ENCODE measurements at places on chromosomes 11 and 22. TPM values are rescaled to one million over a fixed set of nuclear protein-coding genes. Genes with fewer than 3 reads are reported as not detected.
A peak's percentile ranks its signal among the peaks of the same experiment; 100 is the strongest.

The MYOD1 gene
- total RNA-seq = not detected

- H3K27ac ChIP-seq = no peak overlapping the region
- peaks cover 4% of the 10 kb centered on the region for H3K27me3 ChIP-seq
- H3K4me3 ChIP-seq = no peak overlapping the region
- no peak for DNase-seq
- H3K36me3 ChIP-seq = no peaks in the 10 kb centered on the region
- no peaks in the 10 kb centered on the region for H3K4me1 ChIP-seq
These were observed 318.5 kb downstream of the MIAT start for GRCh38 chr22:26975865-26976264.

DNA sequence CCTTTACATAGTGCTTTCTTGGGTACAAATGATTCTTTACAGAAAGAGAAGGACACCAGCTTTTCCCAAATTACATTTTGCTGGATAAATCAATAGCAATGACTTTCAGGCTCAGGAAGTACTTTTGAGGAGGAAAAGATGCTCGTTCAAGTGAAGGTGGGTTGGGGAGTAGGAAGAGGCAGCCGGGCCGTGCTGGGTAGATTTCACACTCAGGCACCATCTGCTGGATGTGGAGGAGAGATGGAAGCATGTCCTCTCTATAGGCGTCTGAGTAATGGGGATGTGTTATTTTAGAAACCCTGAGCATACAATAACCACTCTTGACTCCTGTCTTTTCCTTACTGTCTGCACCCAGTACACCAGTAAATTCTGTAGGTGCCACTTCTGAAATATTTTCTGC, 152.3 kb upstream of the LARGE1 start:
- no peak overlapping the region for H3K27ac ChIP-seq
- H3K4me1 ChIP-seq = no peaks in the 10 kb centered on the region
- no peak overlapping the region for H3K4me3 ChIP-seq
- no peak for DNase-seq

The MYRF gene
- total RNA-seq = 0.57 TPM

The LDHA gene
- 2,310 TPM for total RNA-seq

The NXPE1 gene
- not detected for total RNA-seq

The ZDHHC13 gene
- total RNA-seq = 25.9 TPM

- peak; percentile 34 for DNase-seq
- H3K27me3 ChIP-seq = no peaks in the 10 kb centered on the region
- no peak overlapping the region for H3K4me3 ChIP-seq
- H3K36me3 ChIP-seq = peaks cover 11% of the 10 kb centered on the region
- H3K27ac ChIP-seq = no peak overlapping the region
These were observed 62.8 kb upstream of the PRDM11 start for GRCh38 chr11:45083544-45084087.

The PRAME gene
- not detected for total RNA-seq

- H3K4me1 ChIP-seq = no peaks in the 10 kb centered on the region
- no peak overlapping the region for H3K4me3 ChIP-seq
- peaks cover 4% of the 10 kb centered on the region for H3K27me3 ChIP-seq
- no peaks in the 10 kb centered on the region for H3K36me3 ChIP-seq
These were observed 333.4 kb upstream of the MPPED2 start for GRCh38 chr11:30919389-30920152.

- H3K4me3 ChIP-seq = no peak overlapping the region
- no peak overlapping the region for H3K27ac ChIP-seq
- H3K27me3 ChIP-seq = no peaks in the 10 kb centered on the region
- H3K36me3 ChIP-seq = no peaks in the 10 kb centered on the region
- H3K4me1 ChIP-seq = no peaks in the 10 kb centered on the region
- DNase-seq = peak; percentile 23
These were observed 9.5 kb downstream of the DCHS1 start for GRCh38 chr11:6646071-6646470.

- no peak overlapping the region for H3K4me3 ChIP-seq
- H3K36me3 ChIP-seq = peaks cover 39% of the 10 kb centered on the region
These were observed 14.0 kb downstream of the SAMM50 start for GRCh38 chr22:43969021-43969878.

GRCh38 chr11:104343578-104343977, 179.6 kb upstream of the PDGFD start:
- H3K4me3 ChIP-seq = no peak overlapping the region
- no peak for DNase-seq
- no peak overlapping the region for H3K27ac ChIP-seq
- peaks cover 2% of the 10 kb centered on the region for H3K27me3 ChIP-seq
- no peaks in the 10 kb centered on the region for H3K36me3 ChIP-seq
- H3K4me1 ChIP-seq = no peaks in the 10 kb centered on the region

GRCh38 chr11:113324250-113324649, 9.9 kb downstream of the TTC12 start:
- H3K36me3 ChIP-seq = peaks cover 21% of the 10 kb centered on the region
- H3K27me3 ChIP-seq = no peaks in the 10 kb centered on the region
- no peak for DNase-seq
- H3K27ac ChIP-seq = no peak overlapping the region

DNA sequence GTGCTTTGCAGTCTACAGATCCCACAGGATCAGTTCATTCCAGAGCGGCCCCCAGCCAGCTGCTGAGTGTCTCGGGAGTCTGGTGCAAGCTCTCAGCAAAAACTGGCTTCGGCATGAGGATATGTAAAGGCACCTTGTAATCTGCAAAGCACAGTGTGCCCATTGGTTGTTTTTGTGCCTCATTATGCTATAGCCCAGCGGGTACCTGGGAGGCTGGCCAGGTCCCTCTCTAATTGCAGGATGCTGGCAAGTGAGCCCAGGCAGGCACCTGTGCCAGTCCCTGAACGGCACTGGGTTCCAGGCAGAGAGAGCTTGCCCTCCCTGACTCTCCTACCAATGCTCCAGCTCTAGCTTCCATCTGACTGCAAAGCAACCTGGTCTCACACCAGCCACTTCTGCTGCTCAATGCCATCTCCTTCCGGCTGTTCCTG, 128.7 kb downstream of the DSCAML1 start:
- H3K27ac ChIP-seq = no peak overlapping the region
- DNase-seq = no peak
- no peaks in the 10 kb centered on the region for H3K36me3 ChIP-seq
- H3K4me3 ChIP-seq = no peak overlapping the region

The MUC5B gene
- not detected for total RNA-seq

The KRTAP5-11 gene
- not detected for total RNA-seq

GRCh38 chr11:126279191-126279590, 3.7 kb upstream of the TIRAP start:
- H3K27me3 ChIP-seq = no peaks in the 10 kb centered on the region
- peaks cover 31% of the 10 kb centered on the region for H3K36me3 ChIP-seq
- H3K27ac ChIP-seq = no peak overlapping the region
- DNase-seq = no peak
- H3K4me1 ChIP-seq = peaks cover 30% of the 10 kb centered on the region

DNA sequence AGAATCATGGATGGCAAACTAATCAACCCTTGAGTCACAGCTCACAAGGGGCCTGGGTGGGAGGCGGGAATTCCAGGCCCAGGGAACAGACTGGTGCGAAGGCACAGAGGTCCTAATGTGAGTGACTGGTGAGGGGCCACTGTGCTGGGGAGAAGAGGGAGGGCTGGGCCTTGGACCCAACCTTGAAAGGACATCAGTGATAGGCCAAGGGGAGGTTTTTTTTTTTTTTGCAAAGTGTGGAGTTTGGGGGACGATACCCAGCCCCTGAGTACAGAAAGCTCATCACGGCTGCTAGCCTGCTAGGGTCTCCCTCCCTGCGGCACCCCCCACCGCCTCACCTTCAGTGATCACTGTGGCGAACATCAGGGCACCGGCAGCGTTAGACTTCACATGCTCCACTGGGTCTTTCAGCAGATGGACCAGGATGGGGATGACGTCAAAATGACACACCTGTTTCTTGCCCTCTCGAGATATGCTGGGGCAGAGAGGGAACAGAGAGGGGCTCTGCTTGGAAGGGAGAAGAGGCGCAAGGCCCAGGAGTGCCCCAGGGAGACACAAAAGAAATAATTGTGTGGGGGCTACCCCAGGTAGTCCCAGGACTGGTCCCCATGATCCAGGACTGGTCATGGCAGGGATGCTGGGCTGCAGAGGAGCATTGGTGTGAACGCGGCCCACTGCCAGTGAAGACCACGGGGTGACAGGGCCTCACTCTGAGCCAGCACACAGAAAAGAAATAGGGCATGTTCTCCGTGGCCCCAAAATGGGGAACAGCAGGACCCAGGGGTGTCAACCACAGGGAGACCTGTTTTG, 8.6 kb upstream of the GNAZ start:
- H3K27ac ChIP-seq = no peak overlapping the region
- no peaks in the 10 kb centered on the region for H3K36me3 ChIP-seq
- DNase-seq = no peak
- no peak overlapping the region for H3K4me3 ChIP-seq
- H3K27me3 ChIP-seq = no peaks in the 10 kb centered on the region
- no peaks in the 10 kb centered on the region for H3K4me1 ChIP-seq

DNA sequence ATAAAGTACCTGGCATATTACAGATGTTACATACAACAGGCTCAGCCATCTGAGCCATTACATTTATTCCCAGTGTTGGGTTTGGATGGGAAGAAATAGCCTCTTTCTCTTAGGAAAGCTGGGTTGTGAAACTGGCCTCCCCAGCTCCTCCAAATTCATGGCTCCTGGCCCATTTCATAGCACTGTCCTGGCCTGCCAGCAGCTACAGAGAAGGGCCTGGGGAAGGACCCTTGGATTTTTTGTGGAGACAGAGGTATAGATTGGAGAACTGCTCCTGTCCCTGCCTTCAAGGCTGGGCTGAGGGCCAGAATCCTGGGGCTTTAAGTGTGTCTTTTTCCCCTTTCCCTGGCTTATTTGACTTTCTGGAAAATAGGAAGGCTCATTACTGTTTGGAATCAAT, 18.0 kb downstream of the PKNOX2 start:
- no peak for DNase-seq
- H3K4me1 ChIP-seq = no peaks in the 10 kb centered on the region
- H3K4me3 ChIP-seq = no peak overlapping the region
- H3K27me3 ChIP-seq = peaks cover 35% of the 10 kb centered on the region

DNA sequence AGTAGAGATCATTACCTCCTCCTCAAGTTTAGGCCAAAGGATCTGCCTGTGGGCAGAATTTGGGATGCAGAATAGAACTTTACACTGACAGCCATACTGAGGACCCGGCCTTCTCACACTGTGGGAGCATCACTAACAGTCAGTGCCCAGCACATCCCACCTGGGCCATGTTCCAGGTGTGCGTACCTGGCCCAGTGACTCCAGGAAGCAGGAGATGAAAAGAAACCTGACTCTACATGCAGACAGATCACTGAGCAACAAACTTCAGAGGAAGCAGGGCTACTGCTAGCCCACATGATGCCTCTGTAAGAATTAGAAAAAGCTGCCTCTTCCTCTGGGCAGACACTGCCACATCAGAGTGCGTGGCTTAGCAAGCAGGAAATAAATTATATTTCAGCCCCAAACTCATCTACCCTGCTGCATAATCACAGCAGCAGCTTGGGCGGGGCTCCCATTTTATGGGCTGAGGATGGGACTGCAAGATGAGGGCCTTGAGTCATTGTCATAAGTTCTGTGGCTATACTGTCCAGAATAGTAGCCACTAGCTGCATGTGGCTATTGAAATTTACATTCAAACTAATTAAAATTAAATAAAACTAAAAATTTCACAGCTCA, 6.0 kb upstream of the LMO2 start:
- H3K36me3 ChIP-seq = no peaks in the 10 kb centered on the region
- H3K4me3 ChIP-seq = no peak overlapping the region
- H3K27ac ChIP-seq = no peak overlapping the region
- H3K27me3 ChIP-seq = peaks cover 71% of the 10 kb centered on the region
- peaks cover 21% of the 10 kb centered on the region for H3K4me1 ChIP-seq

- no peaks in the 10 kb centered on the region for H3K27me3 ChIP-seq
- no peak overlapping the region for H3K4me3 ChIP-seq
- H3K27ac ChIP-seq = no peak overlapping the region
- DNase-seq = no peak
- no peaks in the 10 kb centered on the region for H3K36me3 ChIP-seq
These were observed 14.2 kb downstream of the OR5B21 start for GRCh38 chr11:58493676-58494075.

GRCh38 chr11:2772544-2773031, 72.8 kb upstream of the KCNQ1OT1 start:
- H3K27ac ChIP-seq = no peak overlapping the region
- no peaks in the 10 kb centered on the region for H3K27me3 ChIP-seq
- H3K4me3 ChIP-seq = no peak overlapping the region

- no peak overlapping the region for H3K27ac ChIP-seq
- no peaks in the 10 kb centered on the region for H3K36me3 ChIP-seq
- peaks cover 6% of the 10 kb centered on the region for H3K4me1 ChIP-seq
- H3K27me3 ChIP-seq = peaks cover 23% of the 10 kb centered on the region
- no peak for DNase-seq
- no peak overlapping the region for H3K4me3 ChIP-seq
These were observed 4.7 kb downstream of the EHF start for GRCh38 chr11:34625576-34625975.

GRCh38 chr11:17350455-17351171, 987 bp upstream of the NCR3LG1 start:
- H3K36me3 ChIP-seq = no peaks in the 10 kb centered on the region
- DNase-seq = no peak
- H3K27ac ChIP-seq = peak overlapping the region; percentile 52
- H3K4me3 ChIP-seq = peak overlapping the region; percentile 77
- H3K4me1 ChIP-seq = peaks cover 35% of the 10 kb centered on the region

GRCh38 chr11:27443227-27443626, 29.4 kb downstream of the LGR4 start:
- H3K4me1 ChIP-seq = no peaks in the 10 kb centered on the region
- peaks cover 8% of the 10 kb centered on the region for H3K27me3 ChIP-seq
- H3K27ac ChIP-seq = no peak overlapping the region
- no peak overlapping the region for H3K4me3 ChIP-seq
- H3K36me3 ChIP-seq = no peaks in the 10 kb centered on the region
- DNase-seq = no peak

The TRPM5 gene
- total RNA-seq = not detected

GRCh38 chr11:57640068-57640800, 9.5 kb downstream of the YPEL4 start:
- DNase-seq = no peak
- H3K4me3 ChIP-seq = no peak overlapping the region
- peaks cover 12% of the 10 kb centered on the region for H3K27me3 ChIP-seq
- H3K4me1 ChIP-seq = peaks cover 10% of the 10 kb centered on the region
- H3K36me3 ChIP-seq = no peaks in the 10 kb centered on the region
- no peak overlapping the region for H3K27ac ChIP-seq

- H3K4me3 ChIP-seq = no peak overlapping the region
- H3K27me3 ChIP-seq = no peaks in the 10 kb centered on the region
- H3K27ac ChIP-seq = no peak overlapping the region
These were observed 109.7 kb downstream of the PGR start for GRCh38 chr11:101019870-101020269.

The MGAT3 gene
- total RNA-seq = 0.23 TPM

- no peak overlapping the region for H3K4me3 ChIP-seq
- no peaks in the 10 kb centered on the region for H3K36me3 ChIP-seq
- H3K27ac ChIP-seq = no peak overlapping the region
- no peak for DNase-seq
- H3K4me1 ChIP-seq = no peaks in the 10 kb centered on the region
These were observed 254.4 kb downstream of the TTC28 start for GRCh38 chr22:28425211-28425610.

DNA sequence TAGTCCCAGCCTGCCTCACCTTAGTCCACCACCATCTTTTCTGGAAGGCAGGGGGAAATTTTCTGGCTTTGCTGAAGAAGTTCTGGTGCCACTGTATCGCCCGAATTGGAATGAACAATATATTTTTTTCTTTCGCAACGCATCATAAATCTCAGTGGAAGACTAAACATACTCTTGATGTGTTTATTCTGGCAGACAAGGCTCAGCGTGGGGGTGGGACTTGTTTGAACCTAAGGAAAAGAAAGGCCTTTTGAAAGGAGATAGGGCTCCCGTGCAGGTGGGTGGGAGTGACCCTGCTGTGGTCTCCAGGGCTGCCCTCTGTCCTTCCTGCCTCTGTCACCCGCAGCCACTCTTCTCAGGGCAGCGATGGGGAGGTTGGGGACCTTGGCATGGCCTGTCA, 42.5 kb downstream of the CD82 start:
- H3K36me3 ChIP-seq = peaks cover 65% of the 10 kb centered on the region
- peak overlapping the region; percentile 84 for H3K27ac ChIP-seq
- H3K4me3 ChIP-seq = peak overlapping the region; percentile 3
- no peak for DNase-seq

The CNGA4 gene
- total RNA-seq = 0.25 TPM

The BCR gene
- 58.0 TPM for total RNA-seq

Measured in activated CD4-positive, alpha-beta T cell treated with anti-CD3 and anti-CD28 coated beads for 36 hours (primary cell).